ENCODE measurements at places on chromosomes 4 and X.
A peak's percentile ranks its signal among the peaks of the same experiment; 100 is the strongest.

- DNase-seq, result no peak
Observed at GRCh38 chr4:132662456-132662855, 486.6 kb upstream of the PCDH10 start.

DNA sequence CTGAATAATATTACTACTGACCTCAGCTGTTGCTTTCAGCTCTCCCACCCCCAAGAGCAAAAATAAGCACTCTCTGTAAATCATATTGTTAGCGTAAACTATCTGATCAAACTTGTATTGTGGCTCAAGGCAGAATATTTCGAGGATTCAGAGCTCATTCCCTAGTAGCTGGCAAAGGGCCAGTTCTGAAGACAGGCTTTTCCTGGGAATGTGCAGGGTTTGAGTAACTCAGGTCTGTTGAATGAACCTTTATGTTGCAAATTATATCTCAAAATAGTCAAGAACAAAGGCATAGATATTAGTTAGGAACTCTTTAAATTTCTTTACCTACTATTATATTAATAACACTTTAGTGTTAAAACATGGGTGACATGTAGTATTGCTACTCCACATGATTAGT lies 454.9 kb downstream of the CCSER1 start:
- no peak for DNase-seq

DNA sequence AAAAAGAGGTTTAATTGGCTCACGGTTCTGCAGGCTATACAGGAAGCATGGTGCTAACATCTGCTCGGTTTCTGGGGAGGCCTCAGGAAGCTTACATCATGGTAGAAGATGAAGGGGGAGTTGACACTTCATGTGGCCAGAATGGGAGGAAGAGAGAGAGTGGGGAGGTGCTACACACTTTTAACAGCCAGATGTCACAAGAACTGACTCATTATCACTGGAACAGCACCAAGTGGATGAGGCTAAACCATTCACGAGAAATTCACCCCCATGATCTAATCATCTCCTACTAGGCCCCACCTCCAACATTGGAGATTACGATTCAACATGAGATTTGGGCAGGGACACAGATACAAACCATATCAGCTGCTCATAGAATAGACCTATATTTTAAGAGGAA lies 255.8 kb downstream of the OPHN1 start:
- no peak for DNase-seq

GRCh38 chr4:101141230-101141629 lies 206.1 kb downstream of the PPP3CA start:
- no peak for DNase-seq

GRCh38 chr4:146436423-146437162 lies 85.1 kb downstream of the SLC10A7 start:
- no peak for DNase-seq

- no peak for DNase-seq
Observed at GRCh38 chr4:103786593-103786992, 66.8 kb upstream of the TACR3 start.

DNA sequence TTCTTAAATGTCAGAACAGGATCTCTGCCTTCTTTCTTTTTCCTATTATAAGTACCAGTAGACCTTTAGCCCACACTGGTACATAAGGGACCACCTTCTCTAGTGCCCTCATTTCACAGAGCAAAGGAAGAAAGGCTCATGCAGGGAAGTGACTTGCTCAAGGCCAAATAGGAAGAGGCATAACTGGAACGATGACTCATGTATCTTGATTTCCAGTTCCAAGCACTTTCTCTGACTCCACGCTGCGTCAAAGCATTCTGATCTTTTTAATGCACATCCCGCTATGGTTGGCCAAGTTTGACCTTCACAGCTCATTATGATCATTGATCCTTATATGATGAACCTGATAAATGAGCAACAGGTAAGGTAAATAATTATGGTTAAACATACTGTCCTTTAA lies 542.0 kb downstream of the GBA3 start:
- DNase-seq, result no peak

DNA sequence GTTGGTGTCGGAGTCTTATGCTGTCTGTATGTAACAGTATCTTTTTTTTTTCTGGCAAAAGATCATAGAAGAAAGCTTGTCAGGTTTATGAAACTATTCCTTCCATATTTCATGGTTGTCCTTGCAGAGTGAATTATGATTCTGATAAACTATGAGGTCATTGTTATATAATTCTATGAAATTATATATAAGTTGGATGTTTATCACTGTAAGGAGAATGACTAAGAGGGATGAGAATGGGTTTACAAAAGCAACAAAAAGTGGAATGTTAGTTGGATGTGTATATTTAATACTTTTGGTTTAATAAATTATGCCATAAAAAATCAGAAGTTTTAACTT lies 43.1 kb downstream of the RAPGEF2 start:
- no peak for DNase-seq

- no peak for DNase-seq
Observed at GRCh38 chr4:155954939-155955338, 1.3 kb upstream of the CTSO start.

DNA sequence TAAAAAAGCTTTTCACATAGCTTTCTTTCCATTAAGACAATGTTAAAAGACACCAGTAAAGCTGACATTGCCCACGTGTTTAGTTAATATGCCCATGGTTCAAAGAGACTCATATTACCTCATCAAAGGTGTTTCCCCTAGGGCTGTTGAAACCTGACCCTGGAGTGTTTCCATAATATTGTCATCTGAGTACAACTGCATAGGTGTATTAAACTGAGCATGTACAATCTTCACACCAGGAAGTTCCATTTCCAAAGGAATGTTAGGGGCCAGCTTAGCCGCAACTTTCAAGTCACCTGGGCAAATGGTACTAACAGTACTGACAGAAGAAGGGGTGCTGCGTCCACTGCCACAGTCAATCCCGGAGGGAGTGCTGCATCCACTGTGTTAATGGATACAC lies 27.1 kb downstream of the PDLIM3 start:
- DNase-seq, result no peak

- peak; percentile 47 for DNase-seq
Observed at GRCh38 chr4:126916626-126917140, 716.1 kb upstream of the INTU start.

DNA sequence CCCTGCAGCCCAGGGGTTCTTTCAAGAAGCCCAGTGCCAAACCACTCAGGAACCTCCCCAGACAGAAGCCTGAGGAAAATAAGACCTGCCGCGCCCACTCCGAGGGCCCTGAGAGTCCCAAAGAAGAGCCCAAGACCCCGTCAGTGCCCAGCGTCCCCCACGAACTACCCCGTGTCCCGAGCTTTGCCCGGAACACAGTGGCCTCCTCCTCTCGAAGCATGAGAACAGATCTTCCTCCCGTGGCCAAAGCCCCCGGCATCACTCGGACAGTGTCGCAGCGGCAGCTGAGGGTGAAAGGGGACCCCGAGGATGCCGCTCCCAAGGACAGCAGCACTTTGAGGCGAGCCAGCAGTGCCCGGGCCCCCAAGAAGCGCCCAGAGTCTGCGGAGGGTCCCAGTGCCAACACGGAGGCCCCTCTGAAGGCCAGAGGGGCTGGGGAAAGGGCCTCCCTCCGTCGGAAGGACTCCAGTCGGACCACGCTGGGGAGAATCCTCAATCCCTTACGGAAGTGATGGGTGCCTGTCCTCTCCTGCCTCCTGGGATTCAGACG lies 40.2 kb downstream of the FHDC1 start:
- no peak for DNase-seq

DNA sequence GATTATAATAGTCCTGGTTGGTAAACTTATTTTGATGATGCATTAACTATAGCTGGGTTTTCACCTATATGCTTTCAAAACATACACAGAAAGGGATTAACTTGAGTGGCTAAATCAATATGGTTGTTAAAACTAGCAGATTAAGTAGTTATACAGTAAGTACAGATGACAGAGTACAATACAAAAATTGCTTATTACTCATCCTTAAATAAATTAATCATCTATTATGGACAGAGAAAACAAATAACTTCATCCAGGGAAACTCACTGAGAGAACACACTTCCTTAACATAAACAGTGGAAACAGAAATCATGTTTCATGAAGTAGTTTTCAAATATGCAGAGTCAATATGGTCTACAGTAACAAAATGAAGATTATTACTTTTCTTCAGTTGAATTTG lies 133.4 kb downstream of the AREG start:
- DNase-seq, result no peak

DNA sequence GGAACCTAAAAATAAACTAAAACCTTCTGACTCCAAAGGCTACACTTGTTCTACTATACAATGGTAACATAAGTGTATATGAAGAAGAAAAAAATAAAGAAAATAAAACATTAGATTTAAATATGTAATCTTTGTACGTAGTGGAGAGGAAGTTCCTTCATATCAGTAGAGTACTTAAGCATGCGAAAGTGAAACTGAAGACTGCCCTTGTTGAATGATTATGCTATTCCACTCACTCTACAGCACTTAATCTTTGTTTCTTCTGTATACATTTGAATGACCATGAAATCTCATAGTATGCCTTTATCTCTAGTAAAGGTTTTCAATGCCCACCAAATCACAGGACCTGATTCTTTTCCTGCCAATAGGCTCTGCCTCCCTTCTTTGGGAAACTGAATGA lies 78.9 kb downstream of the NDST3 start:
- DNase-seq, result no peak

DNA sequence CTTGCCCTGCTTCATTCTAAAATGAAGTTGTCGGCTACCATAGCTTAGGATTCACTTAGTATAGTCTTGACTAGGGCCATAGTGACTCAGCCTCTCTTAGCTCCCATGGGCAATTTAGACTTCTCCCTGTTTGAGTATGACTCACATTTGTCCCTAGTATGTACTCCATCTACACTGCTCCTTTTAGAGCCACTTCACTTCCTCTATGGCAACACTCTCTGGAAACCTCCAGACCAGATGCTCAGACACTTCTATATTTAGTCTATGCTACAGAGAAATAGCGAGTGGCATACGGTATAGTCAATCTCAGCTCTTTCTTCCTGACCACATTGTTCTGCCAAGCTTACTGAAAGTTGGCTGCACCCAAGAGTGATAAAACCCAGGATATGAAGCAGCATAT lies 11.2 kb downstream of the MEPE start:
- peak; percentile 72 for DNase-seq

- peak; percentile 31 for DNase-seq
Observed at GRCh38 chr4:138749303-138749702, 266.3 kb upstream of the NOCT start.

All from GM03348 (cell line).